T47D (cell line): ENCODE measurements at places on chromosomes 3 and 15.
A peak's percentile ranks its signal among the peaks of the same experiment; 100 is the strongest.

GRCh38 chr3:14179114-14179465 lies 473 bp downstream of the LSM3 start:
- no peak for DNase-seq

GRCh38 chr15:41055706-41056105 lies 60.4 kb downstream of the INO80 start:
- no peak for DNase-seq

GRCh38 chr3:149494022-149494758 lies 19.7 kb downstream of the TM4SF4 start:
- peak; percentile 83 for DNase-seq

- DNase-seq, result no peak
These were observed 47.0 kb downstream of the ZBTB20 start for GRCh38 chr3:115099986-115100571.

GRCh38 chr3:126543457-126544061 lies 15.2 kb downstream of the C3orf22 start:
- no peak for DNase-seq

GRCh38 chr3:164418414-164418813 lies 659.9 kb downstream of the SI start:
- DNase-seq, result no peak

DNA sequence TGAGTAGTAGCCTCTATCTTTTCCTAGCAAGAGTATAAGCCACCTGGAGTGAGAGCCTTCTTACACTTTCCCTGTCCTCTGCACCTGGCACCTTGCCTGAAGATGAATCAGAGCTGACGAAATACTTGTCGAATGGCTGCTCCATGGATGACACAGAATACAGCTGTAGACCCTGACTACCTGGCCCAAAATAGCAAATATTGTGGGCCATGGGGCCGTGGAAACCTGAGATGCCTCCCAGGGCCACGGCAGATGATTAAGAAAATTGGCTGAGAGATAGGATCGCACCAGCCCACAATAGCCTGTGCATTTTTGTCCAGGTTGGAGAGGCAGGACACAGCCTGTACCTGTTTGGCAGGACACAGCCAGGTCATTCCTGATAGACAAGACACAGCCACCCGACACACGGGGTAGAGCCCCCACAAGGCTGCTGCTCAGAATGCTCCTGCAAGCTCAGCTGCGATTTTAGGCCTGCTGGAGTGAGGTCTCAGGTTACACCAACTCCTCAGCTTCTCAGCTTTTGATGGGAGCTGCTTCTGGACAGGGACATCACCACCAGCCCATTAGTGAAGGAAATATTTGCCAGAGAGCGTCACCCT lies 22.9 kb upstream of the TPM1 start:
- DNase-seq, result peak; percentile 77

GRCh38 chr15:42593143-42593542 lies 17.7 kb downstream of the STARD9 start:
- DNase-seq, result no peak

DNA sequence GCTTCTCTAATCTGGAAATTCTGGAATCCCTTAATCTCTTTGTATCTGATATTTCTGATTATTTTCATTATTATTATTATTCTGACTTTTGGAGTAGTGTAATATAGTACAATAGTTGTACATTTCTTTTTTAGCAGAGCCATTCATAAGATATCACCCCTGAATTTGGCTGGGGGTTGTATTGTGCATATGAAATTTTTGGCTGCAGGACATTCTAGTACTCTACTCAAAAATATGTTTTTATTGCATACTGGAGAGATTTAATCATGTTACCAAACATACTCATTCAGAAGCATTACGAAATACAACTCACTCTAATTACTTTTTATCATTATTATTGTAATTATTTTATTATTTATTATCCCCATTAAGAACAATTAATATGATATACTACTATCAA lies 589.7 kb upstream of the KCNMB2 start:
- no peak for DNase-seq

DNA sequence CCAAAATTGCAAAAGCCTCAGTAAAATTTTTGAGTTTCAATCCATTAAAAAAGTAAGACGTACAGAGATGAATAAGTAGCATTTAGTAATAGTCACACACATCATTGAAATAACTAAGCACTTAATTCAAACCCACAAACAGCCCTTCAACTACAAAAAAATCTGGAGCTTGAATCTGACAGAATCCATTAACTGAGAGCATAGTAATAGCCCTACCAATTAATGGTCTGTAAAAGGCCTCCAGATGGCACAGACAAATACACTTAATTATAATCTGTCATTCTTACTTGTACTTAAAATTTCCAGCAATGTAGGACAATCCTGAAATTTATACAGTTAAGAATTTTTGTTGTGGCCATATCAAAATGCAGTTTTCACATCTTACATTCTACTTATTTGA lies 246.9 kb downstream of the VGLL3 start:
- no peak for DNase-seq

DNA sequence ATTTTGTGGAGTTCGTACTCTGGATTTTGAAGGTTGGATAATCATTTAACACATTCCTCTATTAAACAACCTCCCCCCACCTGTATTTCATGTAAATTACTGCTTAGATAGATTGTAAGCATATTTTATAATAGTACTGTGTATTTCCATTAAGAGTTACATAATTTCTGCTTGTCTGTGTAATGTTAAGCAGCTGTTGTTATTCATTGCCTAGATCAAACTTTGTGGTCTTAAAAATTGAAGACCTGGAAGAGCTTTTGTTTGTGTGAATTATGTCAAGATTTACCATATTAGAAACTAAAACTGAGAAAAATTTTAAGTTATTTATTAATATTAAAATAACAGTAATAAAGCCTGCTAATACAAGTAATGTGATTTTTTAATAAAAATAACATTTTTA lies 11.1 kb downstream of the SETD5 start:
- DNase-seq, result no peak

GRCh38 chr3:179091113-179091512 lies 19.5 kb upstream of the ZMAT3 start:
- DNase-seq, result no peak

GRCh38 chr3:135806317-135806716 lies 159.2 kb upstream of the PPP2R3A start:
- DNase-seq, result no peak

- DNase-seq, result no peak
These were observed 123.1 kb upstream of the STRIT1 start for GRCh38 chr3:155416500-155417118.
